ELF-1 (cell line): ENCODE measurements at places on chromosomes 5 and 9.

DNA sequence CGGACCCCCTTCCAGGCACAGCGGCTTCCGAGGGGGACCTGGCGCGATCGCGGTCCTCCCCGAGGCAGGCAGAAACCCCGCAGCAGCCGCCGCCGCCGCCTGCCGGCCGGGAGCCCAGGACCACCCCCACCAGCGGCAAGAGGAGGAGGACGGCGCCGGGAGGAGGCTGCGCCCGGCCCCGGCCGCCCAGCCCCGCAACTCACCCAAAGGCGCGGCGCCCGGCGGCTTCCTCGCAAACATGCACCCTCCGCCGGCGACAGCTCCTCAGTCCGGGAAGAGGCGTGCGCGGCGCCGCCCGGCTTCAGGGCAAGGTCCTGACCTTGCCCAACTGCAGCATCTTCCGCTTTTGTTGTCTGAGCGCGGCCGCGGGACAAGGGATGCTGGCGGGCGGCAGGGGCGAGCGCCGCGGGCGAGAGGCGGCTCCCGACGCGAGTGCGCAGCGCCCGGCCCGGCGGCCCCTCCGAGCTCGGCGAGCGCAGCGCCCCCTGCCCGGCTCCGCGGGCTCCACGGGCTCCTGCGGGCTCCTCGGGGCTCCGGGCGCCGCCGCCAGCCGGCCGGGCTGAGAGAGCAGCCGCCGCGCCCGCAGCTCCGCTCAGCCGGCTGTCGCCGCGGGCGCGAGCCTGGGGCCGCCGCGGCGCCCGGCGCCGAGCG is 507 bp downstream of the CTNND2 start:
- peak; percentile 56 for DNase-seq

- no peak for DNase-seq
These were observed 56.5 kb downstream of the ANKRD33B start for GRCh38 chr5:10620346-10620745.

- DNase-seq, result peak; percentile 33
These were observed 110.9 kb upstream of the PRRC1 start for GRCh38 chr5:127406326-127407121.

DNA sequence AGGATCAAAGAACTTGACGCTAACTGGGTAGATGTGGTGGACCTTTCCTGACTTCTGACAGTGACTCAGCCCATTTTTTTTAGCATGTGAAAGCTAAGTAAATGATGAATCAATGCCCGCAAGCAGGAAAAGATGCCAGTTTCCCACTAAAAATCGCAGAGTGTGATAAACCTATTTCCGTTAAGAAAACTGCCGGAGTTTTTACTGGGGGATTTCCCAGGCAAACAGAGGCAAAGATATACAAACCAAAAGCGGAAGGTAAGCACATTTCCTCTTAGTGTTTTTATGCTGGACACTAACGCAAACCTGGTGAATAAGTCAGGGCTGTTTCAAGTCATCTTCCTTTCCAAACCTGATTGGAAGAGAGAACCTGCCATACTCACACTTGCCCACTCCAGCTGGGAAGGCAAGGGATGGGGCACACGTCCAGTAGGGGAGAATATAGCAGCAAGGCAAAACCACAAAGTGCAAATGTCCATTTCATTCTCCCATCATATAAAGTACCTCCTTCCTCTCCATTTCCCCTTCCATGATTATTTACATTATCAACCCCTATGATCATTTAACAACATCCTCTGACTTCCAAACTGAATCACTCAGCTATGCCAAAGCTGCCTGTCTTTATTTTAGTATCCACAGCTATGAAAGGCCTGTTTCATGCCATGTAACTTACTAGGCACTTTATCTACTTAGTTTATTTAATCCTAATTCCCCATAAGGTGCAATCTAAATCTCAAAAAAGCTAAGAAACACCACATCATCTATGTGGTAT is 349.7 kb upstream of the RFX3 start:
- no peak for DNase-seq

DNA sequence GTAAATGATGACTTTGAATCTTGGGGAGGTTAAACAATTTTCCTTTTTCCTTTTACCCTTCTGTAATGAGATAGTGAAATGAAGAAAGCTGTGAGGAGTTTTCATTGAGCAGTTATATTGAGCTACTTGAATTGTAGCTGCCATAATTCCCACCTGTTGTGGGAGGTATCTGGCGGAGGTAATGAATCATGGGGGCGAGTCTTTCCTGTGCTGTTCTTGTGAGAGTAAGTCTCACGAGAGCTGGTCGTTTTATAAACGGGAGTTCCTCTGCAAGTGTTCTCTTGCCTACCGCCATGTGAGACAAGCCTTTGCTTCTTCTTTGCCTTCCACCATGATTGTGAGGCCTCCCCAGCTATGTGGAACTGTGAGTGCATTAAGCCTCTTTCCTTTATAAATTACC is 258.4 kb downstream of the FER start:
- no peak for DNase-seq

GRCh38 chr9:131575946-131576853 is 30.9 kb downstream of the PRRT1B start:
- no peak for DNase-seq

DNA sequence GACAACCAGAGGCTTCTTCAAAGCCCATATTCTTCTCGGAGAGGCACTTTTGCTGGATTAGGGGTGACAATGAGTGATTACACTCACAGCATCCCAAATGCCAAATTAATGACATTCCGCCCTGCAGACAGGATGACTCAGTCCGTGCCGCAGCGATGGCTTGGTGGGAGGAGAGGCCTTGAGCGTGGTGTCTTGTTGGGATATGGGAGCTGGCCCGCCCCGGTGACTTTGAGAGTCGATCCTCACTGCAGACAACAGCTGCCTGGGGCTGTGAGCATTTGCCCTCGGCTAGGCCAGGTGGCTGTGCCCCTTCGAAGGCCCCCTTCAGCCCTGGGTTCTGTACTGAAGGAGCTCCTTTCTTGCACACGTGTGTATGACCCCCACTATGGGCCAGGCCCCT is 29.8 kb downstream of the OLFM1 start:
- peak; percentile 87 for DNase-seq

DNA sequence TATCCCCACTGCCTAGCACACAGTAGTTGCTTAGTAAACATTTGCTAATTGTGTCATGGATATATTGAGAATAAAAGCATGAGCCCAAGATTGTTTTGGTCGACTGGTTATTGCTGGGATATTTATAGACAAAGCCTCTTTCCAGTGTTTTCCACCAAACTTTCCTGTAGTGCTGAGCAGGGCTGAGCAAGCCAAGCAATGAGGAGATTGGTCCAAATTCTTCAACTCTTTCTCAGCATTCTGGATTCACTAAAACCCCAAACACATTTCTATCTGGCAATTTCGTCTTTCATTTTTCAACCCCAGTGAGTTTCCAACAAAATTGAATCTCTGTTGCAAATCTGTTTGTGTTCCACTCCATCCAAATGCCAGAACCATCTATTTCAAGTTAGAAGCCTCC is 31.9 kb upstream of the TARS1 start:
- DNase-seq, result no peak

DNA sequence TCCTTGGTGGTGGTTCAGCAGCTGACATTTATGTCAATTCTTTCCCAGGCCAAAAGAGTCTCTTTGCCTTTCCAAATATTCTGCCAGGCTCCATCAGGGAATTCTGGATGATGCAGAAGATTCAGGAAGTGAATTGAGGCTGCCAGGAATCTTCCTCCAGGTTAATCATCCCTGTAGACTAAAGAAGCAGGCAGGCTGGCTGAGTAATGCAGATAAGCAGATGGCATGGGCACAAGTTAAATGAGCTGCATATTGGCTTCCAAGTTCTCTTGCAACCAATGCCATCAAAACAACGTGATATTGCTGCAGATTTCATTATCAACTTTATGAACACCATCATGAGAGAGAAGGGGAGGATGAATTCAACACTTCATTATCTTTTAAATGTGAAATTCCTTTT is 324.5 kb downstream of the KCNN2 start:
- DNase-seq, result no peak
